CD8-positive, alpha-beta memory T cell (primary cell): ENCODE measurements at places on chromosomes 16 and 17. TPM values are rescaled to one million over a fixed set of nuclear protein-coding genes. Genes with fewer than 3 reads are reported as not detected.

CYB561 gene
- 14.3 TPM for total RNA-seq

GRCh38 chr16:16032271-16032979 is 83.0 kb downstream of the ABCC1 start:
- DNase-seq = no peak

- no peak for DNase-seq
Observed at GRCh38 chr17:11618861-11619566, 20.7 kb downstream of the DNAH9 start.

DNA sequence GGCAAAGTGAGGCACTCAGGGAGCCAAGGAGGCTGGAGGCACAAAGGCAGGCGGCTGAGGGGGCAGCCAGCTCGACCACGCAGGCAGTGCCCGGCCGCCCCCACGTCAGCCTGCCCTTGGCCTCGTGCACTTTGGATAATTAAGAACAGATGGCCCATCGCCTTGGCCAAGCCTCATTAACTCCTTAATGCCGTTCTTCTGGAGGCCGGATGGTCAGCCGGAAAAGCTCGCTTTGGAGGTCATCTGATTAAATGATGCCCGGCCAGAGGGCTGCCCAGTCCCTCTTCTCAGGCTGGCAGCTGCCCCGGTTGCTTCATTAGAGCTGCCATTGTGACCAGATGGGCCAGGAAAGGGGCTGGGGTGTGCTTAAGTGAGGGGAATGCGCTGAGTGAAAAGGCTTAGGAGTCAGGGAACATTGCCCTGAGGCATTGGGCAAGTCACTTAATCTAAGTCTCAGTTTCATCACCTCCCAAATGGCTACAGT is 364.0 kb downstream of the NPIPA8 start:
- DNase-seq = no peak

DNA sequence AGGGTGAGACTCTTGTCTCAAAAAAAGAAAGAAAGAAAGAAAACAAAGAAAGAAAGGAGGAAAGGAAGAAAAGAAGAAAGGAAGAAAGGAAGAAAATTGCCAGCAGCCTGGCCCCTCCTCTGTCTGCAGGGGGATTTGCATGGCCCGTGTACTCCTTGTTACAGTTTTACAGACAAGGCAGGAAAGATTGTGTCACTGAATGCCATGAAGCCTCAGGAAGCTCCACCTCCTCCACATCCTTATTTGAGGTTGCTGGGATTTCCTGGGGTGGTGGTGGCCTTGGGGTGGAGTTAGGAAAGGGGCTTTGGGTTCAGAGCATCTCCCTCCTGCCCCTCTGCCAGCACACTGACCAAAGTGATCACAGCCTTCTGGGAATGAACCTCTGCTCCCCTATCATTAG is 23.6 kb downstream of the CFAP20 start:
- DNase-seq = no peak

TPSD1 gene
- not detected for total RNA-seq

- no peak for DNase-seq
Observed at GRCh38 chr17:64331366-64331765, 59.3 kb downstream of the PECAM1 start.

DNA sequence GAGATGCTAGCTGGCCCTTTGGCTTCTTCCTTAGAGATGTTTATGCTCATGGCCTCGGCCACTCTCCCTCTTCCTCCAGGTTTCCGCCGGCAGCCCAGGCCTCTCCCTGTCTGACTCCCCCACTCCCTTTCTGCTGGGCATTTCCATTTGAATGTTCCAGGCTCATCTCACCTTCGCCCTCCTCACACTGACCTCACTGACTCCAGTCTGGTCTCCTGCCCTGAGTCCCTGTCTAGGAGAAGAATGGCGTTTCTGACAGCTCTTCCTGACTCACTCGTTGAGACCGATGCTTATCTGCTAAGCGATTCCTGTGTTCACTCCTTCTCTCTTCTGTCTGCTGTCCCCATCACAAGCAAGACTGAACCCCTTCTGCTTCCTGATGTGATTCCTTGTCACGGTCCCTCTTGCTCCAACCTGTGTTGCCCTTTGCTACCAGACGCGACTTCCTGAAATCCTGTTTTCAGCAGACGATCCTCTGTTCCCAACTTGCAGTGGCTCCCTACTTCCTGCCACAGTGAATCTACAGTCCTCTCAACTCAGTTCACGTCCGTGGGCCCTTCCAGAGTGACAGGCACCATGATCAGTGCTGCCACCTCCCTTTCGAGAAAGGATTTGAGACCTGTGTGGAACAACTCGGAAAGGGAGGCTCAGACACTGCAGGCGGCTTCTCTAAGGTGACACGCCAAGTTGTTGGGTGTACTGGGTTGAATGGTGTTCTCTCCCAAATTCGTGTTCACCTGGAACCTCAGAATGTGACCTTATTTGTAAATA is 176.4 kb downstream of the MSI2 start:
- no peak for DNase-seq

METRNL gene
- total RNA-seq = 22.3 TPM

DNA sequence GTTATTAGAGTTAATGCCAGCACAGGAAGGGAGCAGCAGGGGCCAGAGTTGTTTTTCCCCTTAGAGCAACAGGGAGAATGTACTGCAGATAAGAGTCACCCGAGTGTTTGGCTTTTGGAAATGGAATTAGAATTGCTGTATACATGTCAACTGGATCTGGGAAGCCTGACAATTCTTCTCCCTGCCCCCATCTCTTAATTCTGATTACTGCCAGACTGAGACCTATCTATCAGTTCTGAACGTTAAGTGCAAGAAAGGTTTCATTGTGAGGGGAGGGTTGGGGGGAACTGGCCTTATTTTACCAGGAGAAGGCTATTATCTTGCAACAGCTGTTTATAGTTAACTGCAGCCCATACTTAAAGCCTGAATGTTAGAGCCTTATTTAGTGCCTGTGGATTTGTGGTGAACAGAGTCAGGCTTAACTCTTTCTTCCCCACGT is 424.5 kb upstream of the CDH11 start:
- no peak for DNase-seq

RCVRN gene
- not detected for total RNA-seq

TMEM88 gene
- 5.5 TPM for total RNA-seq

DNA sequence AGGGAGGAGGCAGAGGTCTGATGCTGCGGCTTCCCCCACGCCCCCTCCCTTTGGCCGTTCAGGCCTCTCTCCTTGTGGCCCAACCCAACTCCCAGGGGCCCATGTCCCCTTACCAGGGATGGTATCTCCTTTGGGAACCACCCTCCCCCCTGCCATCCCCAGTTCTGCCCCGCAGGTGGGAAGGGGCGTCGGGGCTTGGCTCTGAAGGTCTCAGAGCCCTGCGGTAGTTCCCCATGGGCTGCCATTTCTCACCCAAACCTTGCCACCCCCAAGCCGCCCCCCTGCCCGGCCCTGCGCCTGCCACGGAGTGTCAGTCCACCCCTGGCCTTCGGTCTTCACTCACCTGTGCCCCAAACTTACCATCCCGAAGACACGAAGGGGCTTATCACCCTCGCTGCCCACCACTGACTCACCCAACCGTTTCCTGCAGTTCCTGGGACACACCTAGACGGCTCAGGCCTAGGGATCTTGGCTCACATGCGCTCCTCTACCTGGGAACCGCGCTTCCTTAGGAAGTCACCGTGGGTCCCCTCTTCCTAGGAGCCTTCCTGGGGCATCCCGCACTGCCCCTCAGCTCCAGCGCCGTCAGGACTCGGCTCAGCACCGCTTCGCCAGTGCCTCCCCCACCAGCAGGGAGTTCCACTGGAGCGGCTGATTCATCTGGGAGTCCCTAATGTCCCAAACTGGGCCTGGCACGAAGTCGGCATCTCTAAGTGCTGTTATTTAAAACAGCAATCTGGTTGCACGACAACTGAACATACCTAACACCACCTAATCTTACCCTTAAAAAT is 1.1 kb upstream of the DOC2A start:
- DNase-seq = no peak

DNA sequence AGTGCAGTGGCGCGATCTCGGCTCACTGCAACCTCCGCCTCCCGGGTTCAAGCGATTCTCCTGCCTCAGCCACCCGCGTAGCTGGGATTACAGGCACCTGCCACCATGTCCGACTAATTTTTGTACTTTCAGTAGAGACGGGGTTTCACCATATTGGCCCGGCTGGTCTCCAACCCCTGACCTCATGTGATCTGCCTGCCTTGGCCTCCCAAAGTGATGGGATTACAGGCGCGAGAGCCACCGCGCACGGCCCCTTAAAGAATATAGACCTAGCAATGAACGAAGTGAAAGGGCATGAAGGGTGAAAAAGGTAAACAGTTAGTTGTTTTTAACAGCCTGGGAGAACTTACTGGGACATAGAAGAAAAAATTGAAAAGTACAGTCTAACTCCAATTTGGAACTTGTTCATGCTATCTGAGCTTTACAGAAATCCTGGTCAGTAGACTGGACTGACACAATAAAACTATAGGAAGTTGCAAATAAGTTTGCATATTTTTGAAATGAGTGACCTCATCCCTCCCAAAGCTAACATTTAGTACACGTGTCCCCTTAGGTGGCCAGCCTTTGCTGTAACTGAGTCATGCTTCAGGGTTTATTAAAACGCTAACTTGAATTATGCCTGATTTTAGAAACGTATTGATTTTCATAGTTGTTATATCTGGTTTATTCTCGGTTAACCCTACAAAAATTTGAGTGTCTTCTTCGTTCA is 1.8 kb downstream of the COG1 start:
- no peak for DNase-seq
